ENCODE measurements at places on chromosomes 6 and 20.

GRCh38 chr6:26286168-26286877 lies 78.7 kb upstream of the BTN3A2 start:
- DNase-seq, result peak; percentile 68

DNA sequence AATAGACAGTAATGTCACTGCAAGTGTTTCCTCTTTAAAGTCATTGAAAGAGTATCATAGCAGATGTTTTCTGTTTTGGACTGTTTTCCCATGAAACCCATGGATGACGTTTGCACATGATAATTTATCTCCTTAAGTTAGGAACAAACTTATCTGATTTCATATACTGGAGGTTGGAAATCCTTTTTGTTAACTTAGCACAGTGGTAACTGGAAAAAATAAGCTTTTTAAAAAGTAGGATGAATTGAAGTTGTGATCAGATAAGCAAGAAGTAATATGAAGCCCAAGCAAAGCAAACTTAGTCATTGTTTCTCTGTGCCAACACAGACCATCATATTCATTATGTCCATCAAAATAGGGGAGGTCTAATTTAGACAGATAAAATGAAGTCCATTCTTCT lies 61.6 kb downstream of the PLCB4 start:
- no peak for DNase-seq

DNA sequence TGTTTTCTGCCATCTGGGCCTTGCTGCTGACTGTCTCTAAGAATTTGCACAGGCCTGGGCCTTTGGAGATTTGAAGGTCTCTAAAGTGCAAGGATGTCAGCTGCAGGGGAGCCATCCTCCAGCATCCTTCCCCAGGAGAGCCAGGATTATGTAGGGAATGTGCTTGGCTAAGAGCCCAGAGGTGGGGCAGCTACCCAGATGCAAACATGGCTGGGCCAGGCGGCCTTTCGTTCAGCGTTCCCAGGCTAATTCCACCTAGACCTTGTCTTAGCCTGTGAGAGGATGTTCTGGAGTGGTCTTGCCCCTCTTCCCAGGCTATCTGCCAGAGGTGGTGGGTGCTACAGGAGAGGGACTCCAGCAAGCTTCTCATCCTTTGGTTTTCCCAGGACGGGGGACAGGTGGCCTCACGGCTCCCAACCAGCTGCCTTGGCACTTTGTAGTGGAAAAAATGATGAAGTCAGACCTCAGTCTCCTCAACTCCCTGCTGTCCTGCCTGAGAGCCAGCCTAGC lies 7.7 kb upstream of the PTGIS start:
- no peak for DNase-seq

DNA sequence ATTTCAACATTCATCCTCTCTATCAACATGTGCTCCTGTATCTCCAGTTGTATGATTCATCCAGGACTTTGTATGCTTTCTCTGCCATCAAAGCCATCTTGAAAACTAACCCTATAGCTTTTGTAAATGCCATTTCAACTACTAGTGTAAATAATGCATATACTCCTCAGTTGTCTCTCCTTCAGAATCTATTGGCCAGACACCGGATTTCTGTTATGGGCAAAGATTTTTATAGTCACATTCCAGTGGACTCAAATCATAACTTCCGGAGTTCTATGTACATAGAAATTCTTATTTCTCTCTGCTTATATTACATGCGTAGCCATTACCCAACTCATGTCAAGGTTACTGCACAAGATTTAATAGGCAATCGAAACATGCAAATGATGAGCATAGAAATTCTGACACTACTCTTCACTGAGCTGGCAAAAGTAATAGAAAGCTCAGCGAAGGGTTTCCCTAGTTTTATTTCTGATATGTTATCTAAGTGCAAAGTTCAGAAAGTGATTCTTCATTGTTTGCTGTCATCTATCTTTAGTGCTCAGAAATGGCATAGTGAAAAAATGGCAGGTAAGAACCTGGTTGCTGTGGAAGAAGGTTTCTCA lies 54.8 kb downstream of the PGM3 start:
- no peak for DNase-seq

- DNase-seq, result peak; percentile 65
Measured at GRCh38 chr6:41318654-41319565, 16.5 kb upstream of the NCR2 start.

- DNase-seq, result no peak
Measured at GRCh38 chr6:134517868-134518267, 200.0 kb upstream of the SGK1 start.

DNA sequence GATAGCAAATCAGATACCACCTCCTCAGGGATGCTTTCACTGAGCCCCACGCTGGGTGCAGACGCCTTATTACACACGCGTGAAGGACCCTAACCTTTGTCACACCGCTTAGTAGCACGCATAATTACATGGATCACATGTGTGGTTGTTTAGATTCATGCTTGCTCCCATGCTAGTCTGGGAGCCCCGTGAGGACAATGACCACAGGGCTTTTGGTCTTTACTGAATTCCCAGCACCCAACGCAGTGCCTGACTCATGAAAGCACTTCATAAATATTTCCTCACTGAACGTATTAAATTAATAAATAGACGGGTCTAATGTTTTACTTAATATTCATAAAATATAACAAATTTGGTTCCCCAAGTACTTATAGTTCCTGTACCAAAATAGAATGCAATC lies 132.5 kb downstream of the ALDH8A1 start:
- no peak for DNase-seq

DNA sequence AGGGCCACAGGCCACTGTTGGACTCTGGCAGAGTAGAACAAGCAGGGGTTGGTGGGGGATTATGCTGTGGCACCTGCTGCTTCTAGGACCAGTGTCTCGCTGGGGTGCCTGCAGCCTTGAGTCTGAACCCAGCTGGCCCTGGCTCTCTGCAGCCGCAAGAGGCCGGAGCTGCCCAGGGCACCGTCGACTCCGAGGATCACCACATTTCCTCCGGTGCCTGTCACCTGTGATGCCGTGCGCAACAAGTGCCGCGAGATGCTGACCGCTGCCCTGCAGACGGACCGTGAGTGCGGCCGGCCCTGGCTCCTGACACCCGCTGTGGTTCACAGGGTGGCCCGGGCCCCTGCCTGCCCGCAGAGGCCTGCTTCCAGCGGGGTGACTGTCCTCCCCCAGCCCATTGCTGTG lies 6.2 kb downstream of the TCEA2 start:
- DNase-seq, result no peak

GRCh38 chr6:107973594-107973993 lies 15.6 kb upstream of the SEC63 start:
- DNase-seq, result no peak

- DNase-seq, result no peak
Measured at GRCh38 chr20:51491393-51491792, 51.1 kb downstream of the NFATC2 start.

- DNase-seq, result no peak
Measured at GRCh38 chr6:44157152-44157521, 1.5 kb upstream of the CAPN11 start.

- DNase-seq, result no peak
Measured at GRCh38 chr6:163946437-163946836, 531.9 kb downstream of the QKI start.

- no peak for DNase-seq
Measured at GRCh38 chr20:60541991-60542390, 583.8 kb downstream of the CDH26 start.

- DNase-seq, result no peak
Measured at GRCh38 chr6:121816361-121816760, 380.9 kb downstream of the GJA1 start.

DNA sequence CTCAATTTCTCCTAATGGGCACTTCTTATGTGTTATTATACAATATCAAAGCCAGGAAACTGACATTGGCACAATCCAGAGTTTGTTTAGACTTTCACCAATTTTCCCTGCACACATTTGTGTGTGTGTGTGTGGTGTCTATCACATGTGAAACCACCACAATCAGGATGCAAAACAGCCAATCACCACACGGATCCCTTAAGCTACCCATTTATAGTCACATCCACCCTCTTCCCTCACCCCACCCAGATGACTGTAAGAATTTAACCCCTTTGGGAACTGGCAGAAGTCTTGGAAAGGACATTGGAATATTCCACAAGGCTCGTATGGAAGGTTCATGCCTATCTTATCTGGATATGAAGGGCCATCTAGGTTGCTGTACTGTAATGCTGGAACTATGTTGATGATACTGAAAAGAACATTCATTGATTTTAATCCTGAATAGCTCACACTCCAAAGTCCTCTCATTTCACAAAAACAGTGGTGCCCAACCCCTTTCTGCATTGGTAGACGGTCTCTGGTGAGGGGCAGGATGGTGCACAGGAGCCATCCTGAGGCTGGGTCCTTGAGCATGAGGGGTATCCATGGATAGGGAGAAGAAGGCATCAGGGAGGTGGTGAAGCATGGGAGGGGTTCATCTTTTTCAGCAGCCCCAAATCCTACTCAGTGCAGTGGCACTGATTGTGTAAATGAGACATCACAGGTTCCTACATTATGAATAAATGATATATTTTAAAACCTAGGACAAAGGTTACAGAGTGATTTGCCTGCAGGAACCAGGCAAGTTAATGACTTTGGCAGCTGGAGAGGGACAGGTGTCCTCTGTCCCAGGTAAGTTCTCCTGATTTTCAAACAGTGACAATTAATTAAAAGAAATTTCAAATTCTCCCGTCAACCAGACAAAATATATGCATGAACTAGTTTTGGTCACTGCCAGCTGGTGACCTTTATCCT lies 12.1 kb upstream of the CTCFL start:
- DNase-seq, result no peak

GRCh38 chr6:101806241-101806640 lies 412.7 kb downstream of the GRIK2 start:
- DNase-seq, result no peak

DNA sequence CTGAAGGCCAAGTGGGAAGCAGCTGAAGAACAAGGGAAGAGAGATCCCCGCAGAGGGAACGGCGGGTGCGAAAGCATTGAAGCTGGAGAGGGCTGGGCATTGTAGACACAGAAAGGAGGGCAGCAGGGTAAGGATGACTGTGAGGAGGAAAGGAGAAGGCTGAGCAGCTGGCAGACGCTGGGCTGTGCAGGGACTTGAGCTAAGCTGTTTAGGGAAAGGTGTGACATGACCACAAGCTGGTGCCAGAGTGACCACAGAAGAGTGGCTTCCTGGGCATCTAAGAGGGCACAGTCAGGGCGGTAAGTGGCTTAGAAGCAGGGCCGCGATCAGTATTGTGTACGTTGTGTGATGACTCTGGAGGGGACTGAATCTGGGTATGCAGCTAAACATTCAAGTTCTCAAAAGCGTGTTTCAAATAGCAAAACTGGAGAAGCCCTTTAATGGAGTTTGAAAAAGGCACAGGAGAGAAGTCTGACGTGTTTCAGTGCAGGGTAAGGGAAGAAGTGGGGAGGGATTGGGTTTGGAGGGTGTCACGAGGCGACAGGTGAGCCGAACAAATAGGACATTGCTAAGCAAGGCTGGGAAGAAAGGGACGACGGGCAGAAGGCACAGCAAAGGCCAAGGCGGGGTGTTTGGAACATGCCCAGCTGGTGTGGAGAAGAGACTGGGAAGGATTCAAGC lies 46.1 kb upstream of the ARFGEF2 start:
- no peak for DNase-seq

DNA sequence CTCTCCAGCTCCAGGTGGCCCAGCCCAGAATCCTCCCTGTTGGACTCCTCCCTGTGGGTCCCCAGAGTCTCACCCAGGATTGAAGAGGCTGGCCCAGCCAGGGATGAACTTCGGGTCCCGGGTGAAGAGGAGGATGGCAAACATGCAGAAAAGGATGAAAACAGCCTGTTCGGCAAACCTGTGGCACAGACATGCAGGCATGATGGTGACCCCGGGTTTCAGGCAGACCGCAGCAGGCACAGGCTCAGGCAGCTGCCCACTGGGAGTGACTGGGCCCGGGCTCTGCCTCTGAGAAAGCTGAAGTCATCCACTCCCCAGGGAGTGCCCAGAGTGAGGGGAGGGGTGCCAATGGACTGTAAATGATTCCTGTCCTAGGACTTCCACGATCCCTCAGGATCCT lies 37.5 kb upstream of the OCSTAMP start:
- no peak for DNase-seq

DNA sequence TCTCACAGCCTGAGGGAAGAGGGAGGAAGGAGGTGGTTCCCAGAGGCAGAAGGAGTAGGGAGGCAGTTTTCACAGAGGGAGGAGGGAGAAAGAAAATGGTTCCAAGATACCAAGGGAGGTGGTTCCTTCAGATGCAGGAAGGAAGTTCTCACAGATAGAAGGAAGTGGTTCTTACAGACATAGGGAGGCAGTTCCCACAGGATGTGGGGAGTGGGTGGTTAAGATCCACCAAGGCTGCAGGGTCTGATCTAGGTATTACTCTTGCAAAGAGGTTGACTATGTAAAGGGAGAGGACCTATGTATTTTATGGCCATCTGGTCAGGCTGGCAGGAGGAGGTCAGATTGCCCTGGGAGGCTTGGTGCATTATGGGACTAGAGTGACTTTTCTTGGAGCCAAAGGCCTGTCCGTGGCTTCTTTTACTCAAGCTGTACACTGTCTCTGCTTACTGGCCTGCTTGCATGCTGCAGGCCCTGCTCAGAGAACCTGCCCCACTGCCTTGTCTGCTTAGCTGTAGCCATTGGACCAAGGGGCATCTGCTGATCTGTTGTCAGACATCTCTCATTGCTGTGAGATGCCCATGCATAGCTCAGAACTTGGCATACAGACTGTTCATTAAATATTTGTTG lies 283.7 kb downstream of the DHX35 start:
- no peak for DNase-seq

GRCh38 chr6:134822920-134823709 lies 126.8 kb downstream of the ALDH8A1 start:
- peak; percentile 52 for DNase-seq

DNA sequence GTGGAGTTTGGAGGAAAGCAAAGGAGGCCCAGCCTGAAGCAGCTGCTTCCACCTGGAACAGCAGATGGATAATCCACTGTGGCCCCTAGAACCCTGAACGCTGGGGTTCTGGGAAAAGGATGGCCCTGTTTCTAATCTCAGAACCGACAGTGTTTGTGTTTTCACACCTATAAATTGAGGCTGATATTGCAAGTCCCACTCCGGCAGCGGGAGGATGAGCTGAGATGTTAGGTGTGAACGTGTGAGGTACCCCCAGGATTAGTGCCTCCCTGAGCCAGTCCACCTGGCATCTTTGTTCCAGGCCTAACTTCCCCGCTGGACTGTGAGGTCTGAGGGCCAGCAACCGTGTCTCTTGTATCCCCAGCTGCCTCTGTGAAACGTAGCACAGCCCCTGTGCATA lies 7.8 kb upstream of the CDH4 start:
- no peak for DNase-seq

DNA sequence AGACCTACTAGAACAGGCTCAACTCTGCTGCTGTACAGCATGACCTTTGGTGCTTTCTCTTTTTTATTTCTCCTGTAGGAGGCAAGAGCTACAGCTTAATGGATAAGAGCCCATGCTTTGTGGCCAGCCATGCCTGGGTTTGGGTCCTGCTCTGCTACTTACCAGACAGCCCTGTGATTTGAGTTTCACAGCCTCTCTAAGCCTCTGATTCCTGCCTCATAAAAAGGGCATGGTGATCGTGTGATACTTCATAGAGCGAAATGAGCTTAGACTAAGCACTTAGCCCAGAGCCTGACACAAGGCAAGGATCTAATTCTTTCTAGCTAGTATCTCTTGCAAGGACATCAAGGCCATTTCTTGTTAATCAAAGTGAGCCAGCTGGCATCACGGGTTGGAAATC lies 19.3 kb upstream of the PDE7B start:
- DNase-seq, result no peak

All from NCI-H446 treated with DMSO at 0.1 percent for 48 hours (cell line).